ENCODE measurements at places on chromosomes 1 and 21. TPM values are rescaled to one million over a fixed set of nuclear protein-coding genes. Genes with fewer than 3 reads are reported as not detected.

GRCh38 chr1:44249543-44249942 lies 36.3 kb downstream of the DMAP1 start:
- no peak for DNase-seq

PEX19 gene
- total RNA-seq: 81.8 TPM

DNA sequence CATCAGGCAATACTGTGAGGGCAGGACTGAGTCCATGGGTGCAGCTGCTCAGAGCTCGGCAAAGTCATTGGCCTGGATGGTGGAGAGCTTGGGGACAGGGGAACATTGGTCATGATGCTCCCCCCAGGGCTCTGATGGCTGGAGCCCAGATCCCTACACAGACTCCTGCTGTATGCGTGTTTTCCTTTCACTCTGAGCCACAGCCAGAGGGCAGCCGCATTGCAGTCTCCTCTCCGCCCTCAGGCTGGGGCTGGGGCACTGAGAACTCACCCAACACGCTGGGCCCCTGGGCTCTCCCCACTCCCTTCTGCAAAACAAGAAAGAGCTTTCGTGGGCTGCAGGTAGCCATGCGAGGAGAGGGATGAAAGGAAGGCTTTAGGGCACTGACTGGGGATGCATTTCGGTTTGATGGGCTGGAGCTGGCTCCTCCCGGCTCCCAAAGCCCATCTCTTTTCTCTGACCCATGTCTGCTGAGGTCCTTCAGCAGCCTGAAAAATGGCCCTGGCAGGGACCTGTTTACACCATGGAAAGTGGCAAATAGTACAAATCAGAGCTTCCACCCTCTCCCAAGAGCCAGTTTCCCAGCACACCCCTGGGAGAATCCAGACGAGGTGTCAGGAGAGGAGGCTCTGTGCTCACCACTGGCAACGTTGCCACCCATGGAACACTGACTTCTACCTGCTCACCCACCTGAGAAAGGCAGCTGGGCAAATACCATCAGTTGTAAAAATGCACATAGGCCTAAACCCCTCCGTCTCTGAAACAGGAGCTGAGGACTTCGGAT lies 43.8 kb downstream of the CAPN2 start:
- no peak for DNase-seq

GRCh38 chr1:77039739-77040138 lies 172.5 kb downstream of the ST6GALNAC5 start:
- DNase-seq: peak; percentile 96

GRCh38 chr1:8419172-8419571 lies 101.3 kb downstream of the SLC45A1 start:
- peak; percentile 40 for DNase-seq
